ENCODE measurements at places on chromosomes 13 and 19. TPM values are rescaled to one million over a fixed set of nuclear protein-coding genes. Genes with fewer than 3 reads are reported as not detected.

Gene SLC17A7
- total RNA-seq: 0.55 TPM

GRCh38 chr13:75307370-75307949 is 174.5 kb downstream of the TBC1D4 start:
- no peak for DNase-seq

- no peak for DNase-seq
These were observed 1219.1 kb downstream of the UQCRFS1 start for GRCh38 chr19:27993619-27994570.

DNA sequence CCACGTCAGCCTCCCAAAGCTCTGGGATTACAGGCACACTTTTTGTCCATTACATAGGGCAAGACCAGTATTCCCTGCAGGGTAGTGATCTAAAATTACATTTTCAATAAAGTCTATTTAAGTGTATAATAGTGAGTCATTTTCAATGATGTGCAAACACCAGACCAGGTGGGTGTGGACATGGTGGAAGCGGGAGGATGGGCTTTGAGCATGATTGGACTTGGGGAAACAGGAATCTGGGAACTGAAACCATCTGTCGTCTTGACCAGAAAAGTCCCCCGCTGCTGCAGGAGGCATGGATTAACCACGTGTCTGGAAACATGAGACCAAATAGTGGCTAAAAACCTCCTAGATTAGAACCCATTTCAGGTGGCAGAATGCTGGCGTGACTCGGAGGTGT is 4.9 kb downstream of the FXYD3 start:
- peak; percentile 63 for DNase-seq

DNA sequence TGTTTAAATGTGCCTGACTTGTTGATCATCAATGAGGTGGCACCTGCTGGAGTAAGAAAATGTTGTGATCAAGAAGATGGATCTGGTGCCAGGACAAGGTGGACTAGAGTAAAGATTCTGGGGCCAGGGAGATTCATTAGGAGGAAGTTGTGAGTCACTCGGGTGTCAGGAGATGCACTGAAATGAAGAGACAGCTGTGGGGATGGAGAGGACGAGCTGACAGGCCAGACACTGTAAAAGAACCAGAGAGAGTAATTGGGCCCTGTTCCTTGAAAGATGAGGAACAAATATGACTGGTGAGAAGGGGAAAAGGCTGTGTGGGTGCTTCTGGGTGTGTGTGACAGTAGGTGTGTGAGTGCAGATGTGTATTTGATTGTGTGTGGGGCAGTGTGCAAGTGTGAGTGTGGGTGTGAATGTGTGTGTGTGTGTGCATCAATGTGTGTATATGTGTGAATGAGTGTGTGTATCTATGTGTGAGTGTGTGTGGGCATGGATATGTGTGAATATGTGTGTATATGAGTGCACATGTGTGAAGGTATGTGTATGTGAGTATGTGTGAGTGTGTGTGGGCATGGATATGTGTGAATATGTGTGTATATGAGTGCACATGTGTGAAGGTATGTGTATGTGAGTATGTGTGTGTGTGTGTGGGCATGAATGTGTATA is 260.5 kb downstream of the RFC3 start:
- no peak for DNase-seq

- DNase-seq: no peak
These were observed 142.7 kb downstream of the USP12 start for GRCh38 chr13:27028683-27029480.

- no peak for DNase-seq
These were observed 319.9 kb upstream of the DACH1 start for GRCh38 chr13:72186730-72187422.

- no peak for DNase-seq
These were observed 43.3 kb downstream of the ATP11A start for GRCh38 chr13:112733112-112733511.

DNA sequence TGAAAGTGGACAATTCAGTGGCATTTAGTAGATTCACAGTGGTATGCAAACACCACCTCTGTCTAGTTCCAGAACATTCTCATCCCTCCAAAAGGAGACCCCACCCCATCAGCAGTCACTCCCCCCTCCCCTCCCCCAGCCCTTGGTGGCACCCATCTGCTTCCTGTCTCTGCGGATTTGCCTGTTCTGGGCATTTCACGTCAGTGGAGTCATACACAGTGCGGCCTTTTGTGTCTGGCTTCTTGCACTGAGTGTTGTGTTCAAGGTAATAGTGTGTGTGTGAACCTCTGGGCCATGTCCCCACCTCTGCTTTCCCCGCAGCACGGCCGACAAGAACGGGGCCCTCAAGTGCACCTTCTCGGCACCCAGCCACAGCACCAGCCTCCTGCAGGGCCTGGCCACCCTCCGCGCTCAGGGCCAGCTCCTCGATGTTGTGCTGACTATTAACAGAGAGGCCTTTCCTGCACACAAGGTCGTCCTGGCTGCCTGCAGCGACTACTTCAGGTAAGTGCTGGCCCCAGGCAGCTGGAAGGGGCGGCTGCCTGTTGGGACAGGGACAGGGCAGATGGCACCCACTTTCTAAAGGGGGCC is 19.4 kb upstream of the CRTC1 start:
- no peak for DNase-seq
